ENCODE measurements at places on chromosomes 12 and 14.

- DNase-seq: no peak
Measured at GRCh38 chr12:4387607-4388006, 8.1 kb upstream of the FGF23 start.

DNA sequence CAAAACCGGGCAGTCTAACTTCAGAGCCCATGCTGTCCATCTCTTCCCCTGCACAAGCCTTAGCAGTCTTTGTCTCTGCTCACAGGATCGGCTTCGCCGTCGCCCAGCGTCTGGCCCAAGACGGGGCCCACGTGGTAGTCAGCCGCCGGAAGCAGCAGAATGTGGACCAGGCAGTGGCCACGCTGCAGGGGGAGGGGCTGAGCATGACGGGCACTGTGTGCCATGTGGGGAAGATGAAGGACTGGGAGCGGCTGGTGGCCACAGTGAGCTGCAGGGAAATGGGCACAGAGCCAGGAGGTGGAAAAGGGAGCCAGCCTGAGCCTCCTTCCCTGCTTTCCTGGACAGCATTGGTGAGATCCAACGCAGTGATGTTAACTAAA, 14.2 kb upstream of the CARMIL3 start:
- no peak for DNase-seq

DNA sequence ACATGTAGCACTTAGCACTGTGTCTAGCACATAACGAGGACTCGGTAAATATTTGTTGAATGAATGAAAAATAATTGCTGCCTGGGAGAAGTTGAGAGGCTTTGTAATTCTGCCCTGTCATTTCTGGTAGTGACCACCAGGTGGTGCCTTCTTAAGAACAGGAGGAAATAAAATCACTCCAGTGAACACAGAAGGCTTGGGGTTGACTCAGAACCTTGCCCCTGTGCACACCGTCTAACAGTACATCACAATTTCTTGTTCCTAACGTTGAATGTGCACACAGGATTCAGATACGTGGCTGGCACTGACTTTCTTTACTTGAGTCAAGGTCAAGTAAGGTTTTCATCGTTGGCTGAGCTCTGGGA, 91.8 kb downstream of the RGS6 start:
- no peak for DNase-seq

- no peak for DNase-seq
Measured at GRCh38 chr14:23729720-23730387, 93.7 kb downstream of the DHRS2 start.

- no peak for DNase-seq
Measured at GRCh38 chr12:92030618-92031017, 115.0 kb downstream of the BTG1 start.

GRCh38 chr12:50715174-50715573, 48.7 kb upstream of the ATF1 start:
- no peak for DNase-seq

GRCh38 chr12:29713729-29714128, 70.0 kb downstream of the TMTC1 start:
- no peak for DNase-seq

DNA sequence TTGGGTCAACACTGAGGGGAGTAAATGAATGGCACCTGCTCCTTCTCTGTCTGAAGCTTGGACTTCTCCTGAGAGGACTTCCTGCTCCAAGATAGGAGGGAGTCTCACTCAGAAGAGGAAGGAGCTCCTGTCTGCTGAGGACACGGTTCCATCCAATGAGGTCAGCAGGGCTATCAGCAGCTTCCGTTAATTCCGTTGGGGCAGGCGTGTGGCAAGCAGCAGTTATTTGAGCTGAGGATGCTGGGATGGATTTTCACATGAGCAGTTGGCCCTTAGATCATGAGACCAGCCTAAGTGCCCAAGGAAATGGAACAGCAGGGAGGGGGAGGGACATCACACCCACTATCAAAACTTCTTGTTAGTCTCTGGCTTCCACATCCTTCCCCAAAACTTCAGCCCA, 159.0 kb upstream of the PZP start:
- DNase-seq: no peak

GRCh38 chr14:61330511-61330910, 9.1 kb downstream of the PRKCH start:
- no peak for DNase-seq

DNA sequence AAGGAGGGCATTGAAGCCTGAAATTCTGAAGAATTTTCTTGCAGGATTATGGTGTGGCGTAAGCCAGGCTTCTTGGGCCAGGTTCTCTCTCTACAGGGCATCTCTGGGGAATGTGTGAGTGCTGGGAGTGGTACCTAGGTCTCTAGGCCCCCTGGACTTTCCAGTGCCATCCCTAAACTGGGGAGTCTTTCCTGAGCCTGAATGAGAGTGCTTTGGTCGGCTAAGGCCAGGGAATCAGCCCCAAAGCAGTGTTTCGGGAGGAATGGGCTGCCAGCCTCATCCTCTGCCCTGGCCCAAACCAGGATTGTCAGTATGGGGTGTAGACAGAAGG, 93.9 kb downstream of the CALM1 start:
- DNase-seq: no peak

GRCh38 chr12:83172441-83172840, 485.7 kb downstream of the TMTC2 start:
- no peak for DNase-seq

DNA sequence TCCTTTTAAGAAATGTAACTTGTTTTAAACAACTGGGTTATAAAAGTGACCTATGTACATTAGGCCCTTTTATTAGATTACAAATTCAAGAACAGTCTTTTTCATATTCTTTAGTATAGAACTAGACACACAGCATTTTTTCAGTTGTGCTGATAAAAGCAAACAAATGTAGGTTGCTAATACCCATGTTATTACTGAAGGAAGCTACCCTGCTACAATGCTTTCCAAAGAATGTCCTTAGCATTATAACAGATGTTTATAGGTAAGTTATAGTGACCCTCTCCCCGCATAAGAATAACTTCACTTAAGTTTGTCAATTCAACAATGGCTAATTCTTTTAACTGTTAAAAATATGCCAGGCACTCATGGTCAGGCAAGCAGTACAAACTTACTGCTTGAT, 17.9 kb downstream of the RTRAF start:
- DNase-seq: no peak

DNA sequence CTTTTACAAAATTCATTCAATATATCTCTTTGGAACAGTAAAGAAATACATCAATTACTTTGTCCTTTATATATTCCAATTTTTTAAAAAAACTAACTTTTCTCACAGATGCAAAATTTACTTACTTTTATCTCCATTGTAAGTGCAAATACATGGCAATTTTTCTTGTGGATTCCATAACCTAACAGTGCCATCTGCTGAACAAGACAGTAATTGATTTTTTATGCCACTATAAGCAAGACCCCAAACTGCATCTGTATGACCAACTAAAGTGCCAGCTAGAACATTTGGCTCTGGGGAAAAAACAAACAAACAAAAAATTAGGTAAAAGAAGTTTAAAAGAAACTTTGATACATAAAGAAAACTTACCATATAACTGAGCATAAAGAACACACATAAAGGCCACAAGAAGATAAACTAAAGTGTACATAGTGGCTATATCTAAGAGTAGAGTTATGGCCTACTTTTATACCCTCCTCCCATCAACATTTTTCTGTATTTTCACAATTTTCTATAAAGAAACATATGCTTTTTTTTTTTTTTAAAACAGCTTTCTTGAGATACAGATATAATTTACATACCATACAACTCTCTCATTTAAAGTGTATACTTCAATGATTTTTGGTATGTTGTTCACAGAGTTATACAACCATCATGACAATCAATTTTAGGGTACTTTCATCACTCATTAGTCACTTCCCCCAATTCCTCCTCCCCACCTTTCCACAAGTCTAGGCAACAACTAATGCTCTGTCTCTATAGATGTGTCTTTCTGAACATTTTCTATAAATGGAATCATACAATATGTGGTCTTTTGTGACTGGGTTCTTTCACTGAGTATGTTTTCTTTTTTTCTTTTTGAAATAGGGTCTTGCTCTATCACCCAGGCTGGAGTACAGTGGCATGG, 32.6 kb downstream of the COCH start:
- DNase-seq: no peak

- DNase-seq: no peak
Measured at GRCh38 chr14:59831121-59831730, 39.4 kb downstream of the RTN1 start.

GRCh38 chr12:31781894-31782540, 53.2 kb upstream of the AMN1 start:
- DNase-seq: no peak

DNA sequence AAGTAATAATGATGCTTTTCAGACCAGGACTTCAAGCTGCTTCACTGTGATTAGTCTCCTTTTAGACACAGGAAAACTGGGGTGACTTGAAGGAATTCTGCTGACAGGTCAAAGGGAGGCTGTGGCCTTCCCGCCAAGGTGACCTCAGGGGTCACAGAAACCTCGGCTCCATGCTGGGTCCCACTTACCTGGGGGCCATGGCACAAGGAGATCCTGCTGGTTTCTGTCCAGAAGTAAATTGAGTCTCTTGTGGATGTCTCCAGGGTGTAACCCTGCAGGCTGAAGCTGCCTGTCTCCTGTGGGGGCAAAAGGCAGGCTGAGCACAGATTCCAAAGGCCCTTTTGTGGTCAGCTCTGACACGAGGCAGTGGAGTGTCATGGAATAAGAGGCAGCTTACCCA, 138.7 kb upstream of the MED13L start:
- DNase-seq: no peak

- DNase-seq: no peak
Measured at GRCh38 chr14:94046696-94047250, 20.6 kb downstream of the OTUB2 start.
